Stimulated activated CD8-positive, alpha-beta memory T cell treated with anti-CD3 and anti-CD28 coated beads, Interleukin-15, amount 100 ng/mL, for 1 hour (primary cell): ENCODE measurements at places on chromosomes 11 and 22.

DNA sequence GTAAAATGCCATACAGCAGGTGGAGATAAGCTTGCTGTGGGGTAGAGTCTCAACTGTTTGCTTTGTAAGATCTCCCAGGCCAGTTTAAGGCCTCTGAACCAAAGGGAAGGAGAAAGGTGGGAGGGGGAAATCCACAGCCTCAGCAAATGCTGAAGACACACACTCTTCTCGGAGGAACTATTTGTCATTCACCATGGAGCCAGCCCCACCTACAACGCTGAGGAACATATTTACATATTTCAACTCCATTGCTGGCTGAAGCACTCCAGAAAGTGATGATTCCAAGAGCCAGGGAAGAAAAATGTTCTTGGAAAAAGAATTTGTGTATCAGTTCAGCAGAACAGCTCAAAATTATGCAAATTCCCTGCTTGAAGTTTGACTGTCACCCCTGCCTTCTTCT is 6.5 kb downstream of the TENM4 start:
- DNase-seq = no peak

DNA sequence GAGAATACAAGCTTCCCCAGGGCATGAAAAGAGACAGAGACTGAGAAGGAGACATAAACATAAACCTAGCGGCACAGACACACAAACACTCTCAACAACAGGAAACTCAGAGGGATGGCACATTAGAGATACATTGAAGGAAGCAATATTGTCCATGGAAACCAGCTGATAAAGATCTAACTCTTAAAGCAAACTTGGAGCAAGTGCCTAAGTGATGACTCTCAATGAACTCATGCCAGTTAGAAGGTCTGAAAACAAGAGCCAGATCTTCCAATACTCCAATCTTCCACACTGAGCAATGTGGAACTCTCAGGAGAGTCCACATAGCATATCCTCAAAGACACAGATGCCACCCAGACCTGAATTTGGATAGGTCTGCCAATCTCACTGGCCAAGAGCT is 168.8 kb upstream of the ISX start:
- DNase-seq = no peak

- no peak for DNase-seq
Measured at GRCh38 chr22:41369424-41369745, 12.4 kb upstream of the TEF start.

DNA sequence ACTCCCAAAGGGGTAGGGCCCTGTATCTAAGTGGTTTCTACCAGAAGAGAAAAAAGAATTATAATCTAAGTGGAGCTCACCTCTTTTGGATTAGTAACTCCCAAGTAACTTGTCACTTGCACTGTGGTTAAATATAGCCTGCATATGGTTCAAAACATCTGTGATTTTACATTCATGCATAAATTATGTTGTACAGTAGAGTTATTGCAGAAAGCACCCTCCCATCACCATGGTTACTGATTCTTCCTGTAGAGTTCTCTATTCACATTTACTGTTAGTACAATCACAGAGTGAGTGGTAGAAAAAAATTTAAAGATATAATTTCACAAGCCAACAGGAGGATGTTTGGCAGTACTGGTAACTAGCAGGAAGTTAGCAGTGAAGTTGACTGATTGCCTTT is 80.4 kb downstream of the LRRC4C start:
- no peak for DNase-seq

GRCh38 chr11:77104727-77105126 is 2.1 kb downstream of the OMP start:
- no peak for DNase-seq

DNA sequence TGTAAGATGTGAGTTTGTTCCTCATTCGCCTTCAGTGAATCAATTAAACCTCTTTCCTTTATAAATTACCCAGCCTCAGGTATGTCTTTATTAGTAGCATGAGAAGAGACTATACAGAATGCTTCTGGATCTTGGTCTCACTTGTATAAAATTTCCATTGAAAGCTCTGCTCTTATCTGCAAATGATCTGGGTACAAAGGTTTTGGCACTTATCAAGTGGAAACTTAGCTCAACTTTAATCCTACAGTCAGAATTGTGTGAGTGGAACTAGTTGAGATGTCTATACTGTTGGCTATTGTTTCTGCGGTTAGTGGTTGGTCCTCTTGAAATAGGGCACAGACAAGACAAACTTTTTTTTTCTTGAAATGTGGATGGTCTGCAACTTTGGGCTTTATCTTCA is 71.2 kb upstream of the CHORDC1 start:
- DNase-seq = no peak

- no peak for DNase-seq
Measured at GRCh38 chr11:57762235-57762861, 746 bp downstream of the CTNND1 start.

GRCh38 chr11:914747-915501 is 4.3 kb upstream of the CHID1 start:
- no peak for DNase-seq

- no peak for DNase-seq
Measured at GRCh38 chr11:132627981-132628380, 904.3 kb downstream of the OPCML start.
